H1 (cell line): ENCODE measurements at places on chromosomes 5 and 9. TPM values are rescaled to one million over a fixed set of nuclear protein-coding genes. Genes with fewer than 3 reads are reported as not detected.

- no peak for DNase-seq
- H3K36me3 ChIP-seq, result no peaks in the 10 kb centered on the region
- no peaks in the 10 kb centered on the region for H3K4me1 ChIP-seq
- H3K27ac ChIP-seq, result no peak overlapping the region
These were observed 21.0 kb upstream of the UBLCP1 start for GRCh38 chr5:159241946-159242552.

- H3K4me1 ChIP-seq, result no peaks in the 10 kb centered on the region
- no peak overlapping the region for H3K27ac ChIP-seq
- DNase-seq, result no peak
These were observed 13.6 kb downstream of the NTNG2 start for GRCh38 chr9:132175431-132175830.

GRCh38 chr9:121019273-121019672, 30.8 kb downstream of the C5 start:
- H3K4me3 ChIP-seq, result no peak overlapping the region
- DNase-seq, result no peak
- no peaks in the 10 kb centered on the region for H3K27me3 ChIP-seq
- H3K36me3 ChIP-seq, result no peaks in the 10 kb centered on the region
- no peaks in the 10 kb centered on the region for H3K4me1 ChIP-seq

DNA sequence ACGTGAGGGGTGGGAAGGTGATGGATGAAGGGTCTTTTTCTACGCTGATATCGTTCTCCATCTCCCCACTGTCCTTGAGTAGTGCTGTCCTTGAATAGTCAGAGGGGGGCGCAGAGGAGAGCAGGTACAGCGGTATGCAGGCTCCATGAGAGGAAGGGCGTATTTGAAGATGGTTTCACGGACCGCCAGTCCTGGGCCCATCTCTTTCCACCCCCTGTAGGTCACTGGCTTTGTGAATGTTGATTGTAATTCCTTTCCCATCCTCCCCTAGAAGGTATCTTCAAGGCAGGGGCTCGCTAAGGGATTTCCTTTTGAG, 40.8 kb upstream of the DAB2IP start:
- DNase-seq, result no peak
- no peak overlapping the region for H3K4me3 ChIP-seq
- peaks cover 6% of the 10 kb centered on the region for H3K4me1 ChIP-seq

DNA sequence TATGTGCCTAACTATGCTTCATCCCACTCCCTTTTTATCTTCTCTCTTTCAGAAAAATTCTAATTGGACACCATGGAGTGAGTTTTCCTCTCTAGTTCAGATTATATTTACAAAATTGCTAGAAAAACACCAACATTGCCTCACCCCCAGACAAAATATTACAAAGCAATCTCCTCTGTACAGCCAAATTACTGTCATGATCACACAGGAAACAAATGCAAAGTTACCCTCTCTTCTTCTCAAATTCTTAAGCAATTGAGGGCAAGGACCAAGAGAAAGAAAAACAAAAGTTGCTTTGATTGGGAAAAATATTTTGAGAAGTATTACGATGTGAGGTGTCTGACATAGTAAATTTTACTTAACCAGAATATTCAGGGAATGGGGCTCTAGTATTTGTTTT, 30.8 kb upstream of the ABCA1 start:
- no peak overlapping the region for H3K27ac ChIP-seq
- no peak overlapping the region for H3K4me3 ChIP-seq
- no peaks in the 10 kb centered on the region for H3K36me3 ChIP-seq
- peaks cover 5% of the 10 kb centered on the region for H3K4me1 ChIP-seq

DNA sequence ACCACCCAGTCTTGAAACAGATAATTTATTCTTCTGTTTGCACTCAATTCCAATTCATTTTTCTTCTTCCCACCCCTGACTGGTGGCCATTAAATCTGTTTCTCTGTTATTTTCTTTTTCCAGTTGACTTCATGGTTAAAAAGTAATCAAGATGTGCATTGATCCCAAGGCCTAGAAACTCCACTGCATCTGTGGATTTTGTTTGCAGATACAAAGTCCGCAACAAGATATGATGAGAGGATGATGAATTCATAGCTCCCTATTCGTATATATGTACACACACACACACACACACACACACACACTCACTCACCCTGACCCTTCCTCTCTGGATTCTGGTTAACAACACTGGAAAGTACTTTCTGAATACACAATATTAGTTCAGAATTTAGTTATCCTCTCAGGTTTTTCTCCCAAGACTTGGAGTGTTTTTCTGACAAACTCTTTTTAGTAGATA, 52.4 kb downstream of the CD180 start:
- no peaks in the 10 kb centered on the region for H3K36me3 ChIP-seq
- no peak overlapping the region for H3K4me3 ChIP-seq
- no peak overlapping the region for H3K27ac ChIP-seq
- H3K27me3 ChIP-seq, result no peaks in the 10 kb centered on the region
- no peaks in the 10 kb centered on the region for H3K4me1 ChIP-seq

DNA sequence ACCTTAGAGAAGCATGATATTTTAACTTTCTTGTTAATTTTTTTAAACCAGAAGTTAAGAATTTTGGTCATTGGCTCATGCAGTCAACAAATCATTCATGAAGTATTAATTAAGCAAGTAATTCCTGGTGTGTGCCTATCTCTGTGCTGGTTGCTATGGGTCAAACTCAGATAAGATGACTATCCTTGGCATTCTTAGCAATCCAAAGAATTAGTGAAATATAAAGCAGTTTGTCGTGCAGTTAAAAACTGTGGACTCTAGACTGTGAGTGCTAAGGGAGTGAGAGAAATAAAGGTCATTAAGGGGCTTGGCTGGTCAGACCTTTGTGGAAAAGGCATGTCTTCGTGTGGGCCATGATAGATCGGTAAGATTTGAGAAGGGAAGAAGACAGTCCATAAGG, 4.8 kb downstream of the CYFIP2 start:
- DNase-seq, result no peak
- H3K27me3 ChIP-seq, result no peaks in the 10 kb centered on the region
- H3K4me3 ChIP-seq, result no peak overlapping the region
- H3K4me1 ChIP-seq, result peaks cover 12% of the 10 kb centered on the region
- H3K36me3 ChIP-seq, result no peaks in the 10 kb centered on the region

GRCh38 chr9:5354184-5354583, 14.5 kb upstream of the RLN1 start:
- H3K27ac ChIP-seq, result no peak overlapping the region
- H3K4me3 ChIP-seq, result no peak overlapping the region
- DNase-seq, result no peak

DNA sequence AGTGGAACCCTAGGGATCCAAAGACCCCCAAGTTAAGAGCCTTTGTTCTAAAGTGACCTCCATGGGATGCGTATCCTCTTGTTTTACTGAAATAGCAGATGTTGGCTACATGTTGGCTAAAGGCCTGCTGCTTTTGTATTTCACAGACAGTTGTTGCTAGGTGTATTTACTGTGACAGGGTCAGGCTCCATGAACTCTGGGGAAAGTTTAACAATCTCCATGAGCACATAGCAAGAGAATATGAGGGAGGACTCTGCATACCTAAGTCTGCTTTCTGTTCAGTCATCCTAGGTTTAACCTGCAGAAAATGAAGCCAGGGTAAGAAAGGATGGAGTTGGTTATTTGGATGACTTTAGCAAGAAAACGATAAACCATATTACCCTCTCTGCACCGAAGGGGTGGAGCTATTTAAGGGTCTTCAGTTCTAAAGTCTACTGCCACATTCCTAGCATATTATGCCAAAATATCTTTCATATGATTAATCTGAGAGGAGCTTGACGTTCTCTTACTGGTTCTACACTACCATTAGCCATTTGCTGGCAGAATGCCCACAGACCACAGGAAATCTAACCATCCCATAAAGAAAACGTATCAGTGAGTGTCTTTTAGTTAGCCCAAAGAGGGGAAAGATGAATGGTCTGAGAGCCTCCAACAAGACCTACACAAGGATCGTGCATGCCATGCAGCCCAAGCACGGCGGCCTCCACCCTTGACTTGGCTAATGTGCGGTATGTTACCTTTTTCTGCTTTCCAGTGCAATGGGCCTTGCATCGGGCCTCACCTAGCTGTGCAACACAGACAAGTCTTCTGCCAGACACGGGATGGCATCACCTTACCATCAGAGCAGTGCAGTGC, 127.8 kb downstream of the SAXO1 start:
- H3K4me1 ChIP-seq, result no peaks in the 10 kb centered on the region
- H3K27me3 ChIP-seq, result no peaks in the 10 kb centered on the region
- no peak overlapping the region for H3K4me3 ChIP-seq
- H3K27ac ChIP-seq, result no peak overlapping the region

- no peak overlapping the region for H3K4me3 ChIP-seq
- no peaks in the 10 kb centered on the region for H3K27me3 ChIP-seq
- H3K27ac ChIP-seq, result no peak overlapping the region
- no peaks in the 10 kb centered on the region for H3K4me1 ChIP-seq
- H3K36me3 ChIP-seq, result no peaks in the 10 kb centered on the region
These were observed 227.8 kb downstream of the TRPM3 start for GRCh38 chr9:70893580-70894122.

DNA sequence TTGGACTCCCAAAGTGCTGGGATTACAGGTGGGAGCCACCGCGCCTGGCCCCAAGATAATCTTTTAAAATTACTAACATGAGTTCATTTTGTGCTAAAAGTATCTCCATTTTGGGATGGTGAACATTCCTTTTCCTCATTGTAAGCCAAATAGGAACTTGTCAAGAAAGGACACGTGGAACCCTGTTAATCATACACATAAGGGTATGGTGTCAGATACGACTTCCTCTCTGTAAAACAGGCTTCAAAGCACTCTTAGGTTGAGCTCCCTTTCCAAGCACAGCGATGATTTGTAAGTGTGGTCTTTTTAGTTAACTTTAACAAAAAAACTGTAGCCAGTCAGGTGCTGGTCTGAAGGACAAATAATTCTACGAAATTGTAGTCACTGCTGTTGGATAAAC, 132.7 kb downstream of the UNC13B start:
- no peak for DNase-seq
- H3K27ac ChIP-seq, result no peak overlapping the region
- no peak overlapping the region for H3K4me3 ChIP-seq
- H3K27me3 ChIP-seq, result no peaks in the 10 kb centered on the region
- H3K4me1 ChIP-seq, result no peaks in the 10 kb centered on the region

DNA sequence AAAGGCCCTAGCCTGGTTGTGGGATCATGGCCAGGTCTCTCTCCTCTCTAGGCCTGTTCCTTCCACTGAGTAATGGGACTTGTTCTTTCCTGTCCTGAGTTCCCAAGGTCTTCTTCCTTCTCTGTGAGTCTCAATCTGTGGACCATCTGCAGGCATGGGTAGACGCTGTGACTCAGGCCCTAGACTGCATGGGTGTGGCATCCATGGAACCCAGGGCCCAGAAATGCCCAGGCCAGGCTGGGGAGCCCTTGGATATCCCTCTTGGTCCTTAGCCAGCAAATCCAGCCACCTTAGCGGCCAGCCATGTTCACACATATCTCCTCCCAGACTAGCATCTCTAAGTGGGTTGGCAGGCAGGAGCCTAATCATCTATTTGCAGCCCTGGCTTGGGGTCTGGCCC, 2.3 kb upstream of the ACSL6 start:
- peaks cover 20% of the 10 kb centered on the region for H3K4me1 ChIP-seq
- H3K4me3 ChIP-seq, result no peak overlapping the region
- H3K27me3 ChIP-seq, result peaks cover 5% of the 10 kb centered on the region
- H3K27ac ChIP-seq, result no peak overlapping the region
- no peak for DNase-seq

- no peak overlapping the region for H3K27ac ChIP-seq
- DNase-seq, result no peak
- H3K4me1 ChIP-seq, result no peaks in the 10 kb centered on the region
These were observed 70.2 kb downstream of the SUSD1 start for GRCh38 chr9:112104901-112105300.

- no peaks in the 10 kb centered on the region for H3K36me3 ChIP-seq
- no peak overlapping the region for H3K4me3 ChIP-seq
- no peak overlapping the region for H3K27ac ChIP-seq
- DNase-seq, result no peak
- H3K4me1 ChIP-seq, result no peaks in the 10 kb centered on the region
- H3K27me3 ChIP-seq, result no peaks in the 10 kb centered on the region
These were observed 87.7 kb upstream of the PTPN3 start for GRCh38 chr9:109585796-109586195.

DNA sequence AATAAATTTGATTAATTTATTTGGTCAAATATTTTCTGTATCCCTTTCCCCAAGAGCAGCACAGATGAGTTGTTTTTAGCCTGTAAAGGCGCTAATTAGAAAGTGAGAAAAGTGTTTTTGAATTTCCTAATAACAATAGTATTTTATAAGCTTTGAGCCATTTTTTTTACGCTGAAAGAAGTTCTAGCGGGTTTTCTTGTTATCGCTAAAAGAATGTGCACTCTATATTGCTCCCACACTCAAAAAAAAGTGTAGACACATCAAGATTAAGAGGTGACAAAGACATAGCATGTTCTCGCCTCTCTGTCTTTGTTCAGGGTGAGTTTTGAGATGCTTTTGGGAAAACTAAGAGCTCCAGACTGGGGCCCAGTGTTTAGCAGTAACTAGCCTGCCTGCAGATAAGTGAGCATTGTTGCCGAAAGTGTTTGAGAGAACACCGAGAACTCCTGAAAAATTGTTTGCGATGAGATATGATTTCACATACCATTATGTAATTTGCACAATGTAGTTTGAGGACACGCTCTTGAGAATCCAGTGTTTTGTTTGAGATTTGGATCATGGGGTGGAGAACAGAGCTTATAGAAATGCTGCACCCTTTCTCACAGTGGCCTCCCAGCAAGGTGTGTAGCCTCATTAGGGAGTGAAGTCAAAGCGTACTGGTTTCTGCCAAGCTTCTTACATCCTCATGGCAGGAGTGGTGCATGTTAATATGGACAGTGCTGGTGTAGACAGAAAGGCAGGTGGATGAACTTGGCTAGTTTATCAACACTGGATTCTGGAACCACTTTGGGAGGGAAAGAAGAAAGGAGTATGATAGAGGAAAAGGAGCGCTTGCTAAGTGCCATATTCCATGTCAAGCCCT, 1.5 kb downstream of the F2R start:
- DNase-seq, result no peak
- H3K4me1 ChIP-seq, result no peaks in the 10 kb centered on the region; the same call in 1 of the 2 replicates

The FCN1 gene
- not detected in 2 replicates for polyA plus RNA-seq

The MELK gene
- 12.0 and 26.2 TPM in 2 replicates for polyA plus RNA-seq

The MYOT gene
- not detected in 2 replicates for polyA plus RNA-seq

The FBLL1 gene
- 30.9 and 38.1 TPM in 2 replicates for polyA plus RNA-seq

The TAF1L gene
- polyA plus RNA-seq, result 0.02 TPM in 1 of 2 replicates, not detected in the other

The S1PR3 gene
- polyA plus RNA-seq, result 3.7 and 4.9 TPM in 2 replicates

The SLIT3 gene
- polyA plus RNA-seq, result 1.2 and 2.0 TPM in 2 replicates

The RELL2 gene
- polyA plus RNA-seq, result 23.7 and 33.1 TPM in 2 replicates

The CCDC192 gene
- not detected in 2 replicates for polyA plus RNA-seq

The SLC25A48 gene
- 1.3 and 1.4 TPM in 2 replicates for polyA plus RNA-seq

The CDH9 gene
- 0.57 and 1.0 TPM in 2 replicates for polyA plus RNA-seq

The SPINK13 gene
- not detected in 2 replicates for polyA plus RNA-seq

The HSPB3 gene
- polyA plus RNA-seq, result not detected in 2 replicates

The POU5F2 gene
- polyA plus RNA-seq, result 0.03 and 0.08 TPM in 2 replicates

The ZNF883 gene
- 4.5 and 6.1 TPM in 2 replicates for polyA plus RNA-seq
